Activated naive CD8-positive, alpha-beta T cell treated with anti-CD3 and anti-CD28 coated beads, Interleukin-2, amount 50 U/mL, for 16 hours (primary cell): ENCODE measurements at places on chromosomes 5 and 9.

DNA sequence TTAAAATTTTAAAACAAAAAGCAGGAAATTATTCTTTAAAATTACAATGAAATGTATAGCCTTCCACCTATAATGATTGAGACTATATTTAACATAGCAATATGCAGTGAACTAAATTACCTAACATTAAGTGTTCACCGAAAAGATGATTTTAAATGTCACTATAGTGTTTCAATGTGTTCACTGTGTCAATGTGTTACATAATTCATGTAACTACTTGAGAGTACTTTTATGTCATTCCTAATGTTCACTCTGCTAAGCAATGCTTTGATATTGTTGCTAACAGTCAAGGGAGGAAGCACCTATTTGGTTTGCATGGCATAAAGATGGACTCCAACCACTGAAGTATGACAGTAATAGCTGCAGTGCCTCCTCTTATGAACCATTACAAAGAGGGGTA lies 629.8 kb upstream of the C9orf72 start:
- DNase-seq: no peak

GRCh38 chr5:81239613-81240012 lies 6.5 kb downstream of the CKMT2 start:
- no peak for DNase-seq

GRCh38 chr9:95131023-95131943 lies 186.2 kb downstream of the FANCC start:
- no peak for DNase-seq

DNA sequence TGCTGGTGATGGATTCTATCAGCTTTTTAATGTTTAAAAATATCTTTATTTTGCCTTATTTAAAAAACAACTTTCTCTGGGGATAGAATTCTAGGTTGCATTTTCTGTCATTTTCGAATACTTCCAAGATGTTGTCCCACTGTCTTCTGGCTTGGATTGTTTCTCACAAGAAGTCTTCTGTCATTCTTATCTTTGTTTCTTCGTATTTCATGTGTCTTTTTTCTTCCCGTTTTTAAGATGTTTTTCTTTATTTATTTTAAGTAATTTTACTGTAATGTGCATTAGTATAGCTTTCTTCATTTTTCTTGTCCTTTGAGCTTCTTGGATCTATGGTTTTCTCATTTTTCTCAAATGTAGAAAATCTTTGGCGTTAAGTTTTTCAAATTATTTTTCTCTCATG lies 19.1 kb downstream of the STX17 start:
- DNase-seq: no peak

DNA sequence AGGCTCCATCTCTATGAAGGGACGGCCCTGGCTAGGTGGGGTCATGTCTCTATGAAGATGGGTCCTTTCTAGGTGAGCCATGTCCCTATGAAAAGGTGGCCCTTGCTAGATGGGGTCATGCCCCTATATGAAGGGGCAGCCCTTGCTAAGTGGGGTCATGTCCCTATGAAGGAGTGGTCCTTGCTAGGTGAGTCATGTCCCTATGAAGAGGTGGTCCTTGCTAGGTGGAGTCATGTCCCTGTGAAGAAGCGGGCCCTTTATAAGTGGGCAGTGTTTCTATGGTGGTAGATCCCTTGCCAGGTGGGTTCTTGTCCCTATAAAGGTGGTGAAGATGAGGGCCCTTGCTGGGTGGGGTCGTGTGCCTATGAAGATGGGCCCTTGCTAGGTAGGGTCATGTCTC lies 283.0 kb upstream of the IRX2 start:
- no peak for DNase-seq

- no peak for DNase-seq
Observed at GRCh38 chr5:2912741-2913140, 161.3 kb upstream of the IRX2 start.

- DNase-seq: no peak
Observed at GRCh38 chr9:134040781-134041648, 15.7 kb downstream of the BRD3OS start.

- DNase-seq: no peak
Observed at GRCh38 chr5:143985832-143986515, 174.0 kb downstream of the HMHB1 start.

DNA sequence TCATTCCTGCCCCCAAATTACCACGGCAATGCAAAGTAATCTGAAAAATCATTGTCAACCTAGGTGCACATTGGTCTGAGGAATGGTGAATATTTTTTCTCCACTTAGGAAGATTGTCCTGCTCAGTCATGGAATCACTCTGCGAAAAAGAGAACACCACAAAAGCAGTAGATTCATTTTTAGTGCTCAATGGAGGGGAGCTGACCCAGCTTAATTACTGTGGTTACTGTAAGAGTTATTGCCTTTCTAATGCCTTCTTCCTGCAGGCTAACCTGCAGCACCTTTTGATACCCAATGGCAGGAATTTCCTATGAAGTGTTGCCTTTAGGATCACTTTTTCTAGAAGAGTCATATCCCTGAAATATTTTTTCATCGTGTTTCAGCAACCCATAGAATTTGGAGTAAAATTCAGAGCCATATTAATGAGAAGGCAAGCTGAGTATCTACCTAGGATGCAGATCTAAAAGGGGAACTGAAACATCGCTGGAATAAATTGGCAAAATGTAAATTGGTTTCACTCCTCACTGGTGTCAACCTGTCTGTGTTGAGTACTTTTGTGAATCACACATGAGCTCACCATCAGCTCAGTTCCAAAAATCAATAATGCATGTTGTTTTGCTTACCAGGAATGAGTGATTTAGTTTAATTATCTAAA lies 464.5 kb downstream of the CSNK1G3 start:
- DNase-seq: no peak

GRCh38 chr5:31702712-31703111 lies 63.8 kb downstream of the PDZD2 start:
- DNase-seq: no peak

DNA sequence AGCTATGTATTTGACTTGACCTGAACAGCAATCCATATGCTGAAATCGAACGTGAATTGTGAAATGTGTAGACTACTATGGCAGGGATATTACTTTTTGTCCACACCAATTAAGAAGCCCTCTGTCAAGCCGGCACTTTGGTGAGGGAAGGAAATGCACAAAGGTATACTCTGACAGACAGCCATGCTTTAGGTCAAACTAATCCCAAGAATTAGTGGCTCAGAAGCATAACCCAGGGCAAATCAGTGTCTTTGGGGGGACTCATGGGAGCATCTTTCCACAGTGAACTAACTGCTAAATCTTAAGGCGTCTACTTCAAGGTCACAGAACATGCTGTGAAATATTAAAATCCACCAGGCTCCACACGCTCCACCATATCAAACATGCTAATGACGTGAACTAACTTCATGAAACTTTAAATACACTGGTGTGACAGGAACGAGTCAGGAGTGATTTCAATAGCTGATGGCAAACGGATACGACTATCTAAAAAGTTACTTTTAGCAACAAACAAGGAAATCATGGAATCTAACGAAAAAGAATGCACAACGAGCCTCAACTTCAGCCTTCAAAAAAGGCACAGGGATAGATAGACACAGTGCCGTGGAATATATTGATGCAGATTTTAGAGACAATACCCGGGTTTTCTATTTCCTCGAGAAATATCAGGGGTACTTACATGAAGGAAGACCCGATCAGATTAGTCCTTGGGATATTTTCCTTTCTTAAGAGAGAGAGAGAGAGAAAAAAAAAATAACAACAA lies 527 bp downstream of the MEF2C start:
- DNase-seq: no peak

- DNase-seq: peak; percentile 15
Observed at GRCh38 chr5:76403766-76404222, 709 bp downstream of the IQGAP2 start.

GRCh38 chr5:163509291-163509951 lies 4.0 kb downstream of the MAT2B start:
- DNase-seq: no peak

GRCh38 chr5:134879456-134879855 lies 5.3 kb downstream of the TXNDC15 start:
- no peak for DNase-seq

DNA sequence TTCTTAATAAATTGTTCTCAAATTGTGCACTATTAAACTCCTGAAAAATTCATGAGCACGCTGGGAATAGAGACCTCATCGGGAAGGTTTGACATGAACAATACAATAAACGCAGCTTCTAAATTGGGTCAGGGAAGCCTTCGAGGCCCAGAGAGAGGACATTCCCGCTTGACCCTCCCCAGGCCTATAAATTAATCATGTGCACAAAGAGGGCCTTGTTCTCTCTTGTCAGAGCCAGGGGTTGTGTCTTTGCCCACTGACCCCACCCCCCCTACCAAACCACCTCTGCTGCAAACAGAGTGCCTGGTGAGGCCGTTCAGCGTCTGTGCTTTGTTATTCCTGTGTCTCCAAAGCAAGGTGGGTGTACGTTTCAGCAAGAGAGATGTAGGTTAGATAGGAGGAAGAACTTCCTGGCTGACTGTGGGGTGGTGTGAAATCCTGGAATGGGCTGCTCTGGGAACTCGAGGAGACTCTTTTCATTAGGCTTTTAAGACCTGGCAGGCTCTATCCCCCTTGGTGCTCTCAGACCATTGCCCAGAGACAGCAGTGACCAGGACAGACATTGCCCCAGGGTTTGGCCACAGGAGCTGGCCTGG lies 18.2 kb upstream of the DAB2IP start:
- DNase-seq: no peak

DNA sequence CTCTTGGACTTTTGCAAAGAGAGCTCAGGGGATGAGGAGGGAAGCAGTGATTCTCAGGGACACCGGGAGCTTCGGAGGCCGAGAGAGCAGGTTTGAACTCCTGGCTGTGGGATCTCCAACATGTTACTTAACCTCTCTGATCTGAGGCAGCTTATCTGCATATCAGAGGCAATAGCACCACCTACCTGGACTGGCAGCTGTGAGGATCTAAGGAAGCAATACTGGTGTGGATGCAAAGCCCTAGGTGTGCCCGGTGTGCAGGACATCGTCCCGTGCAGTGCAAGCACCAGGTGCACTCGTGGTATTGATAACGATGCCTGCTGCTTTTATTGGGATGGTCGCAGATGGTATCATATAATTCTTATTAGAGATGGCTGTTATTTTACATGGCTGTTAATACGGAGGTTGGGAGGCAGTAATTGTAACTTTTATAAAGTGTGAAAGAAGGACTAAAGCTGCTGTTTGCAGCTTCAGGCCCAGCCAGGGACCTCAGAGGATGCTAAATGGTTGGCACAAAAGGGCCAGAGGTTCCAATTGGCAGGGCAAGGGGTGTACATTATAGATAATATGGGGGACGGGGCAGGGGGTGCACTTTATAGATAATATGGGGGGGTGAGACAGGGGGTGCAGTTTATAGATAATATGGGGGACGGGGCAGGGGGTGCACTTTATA lies 14.9 kb downstream of the COL5A1 start:
- no peak for DNase-seq

- peak; percentile 35 for DNase-seq
Observed at GRCh38 chr9:129208207-129209032, 30.4 kb upstream of the IER5L start.

DNA sequence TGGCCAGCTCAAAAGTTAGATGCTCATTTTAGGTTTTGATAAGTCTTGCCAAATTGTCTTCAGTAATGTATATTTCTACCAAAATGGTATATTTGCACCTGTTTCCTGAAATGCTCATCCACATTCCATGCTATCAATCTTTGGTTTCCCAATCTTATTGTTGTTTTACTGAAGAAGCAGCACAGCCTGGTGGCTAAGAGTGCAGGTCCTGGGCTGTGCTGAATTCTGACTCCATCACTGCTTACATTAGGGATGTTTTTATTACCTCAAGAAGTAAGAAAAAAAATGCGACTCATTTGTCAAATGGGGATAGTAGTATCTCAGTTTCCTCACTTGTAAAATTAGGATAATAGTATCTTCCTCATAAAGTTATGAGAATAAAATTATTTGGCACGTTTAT lies 13.6 kb upstream of the S100Z start:
- DNase-seq: no peak
